Natural killer cell (primary cell): ENCODE measurements at places on chromosomes 3 and 15. TPM values are rescaled to one million over a fixed set of nuclear protein-coding genes. Genes with fewer than 3 reads are reported as not detected.

DNA sequence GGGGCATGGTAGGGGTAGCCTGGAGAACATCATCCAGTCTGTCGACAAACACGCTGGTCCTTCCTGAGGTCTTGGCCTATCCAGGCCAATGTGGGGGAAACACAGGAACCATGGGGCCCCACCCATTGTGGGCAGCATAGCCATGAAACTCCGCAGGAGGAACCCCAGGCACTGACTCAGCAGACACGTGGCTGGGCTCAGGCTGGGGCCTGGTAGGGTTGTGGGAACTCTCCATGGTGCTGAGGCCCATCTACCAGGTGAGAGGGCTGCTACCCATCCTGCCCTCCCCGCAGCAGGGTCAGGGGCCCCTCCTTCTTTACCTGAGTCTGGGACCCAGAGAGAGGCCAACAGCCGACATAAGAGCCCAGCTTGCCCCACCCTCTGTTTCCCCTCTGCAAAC lies 22.6 kb upstream of the CACNA2D2 start:
- no peaks in the 10 kb centered on the region for H3K36me3 ChIP-seq
- H3K4me1 ChIP-seq, result peaks cover under 1% of the 10 kb centered on the region
- no peak overlapping the region for H3K27ac ChIP-seq
- peak; percentile 59 for DNase-seq
- peaks cover 4% of the 10 kb centered on the region for H3K27me3 ChIP-seq

- H3K27me3 ChIP-seq, result no peaks in the 10 kb centered on the region
- H3K4me1 ChIP-seq, result peaks cover 14% of the 10 kb centered on the region
- peak; percentile 69 for DNase-seq
- H3K27ac ChIP-seq, result peak overlapping the region; percentile 98
These were observed 486 bp downstream of the LSG1 start for GRCh38 chr3:194671511-194671899.

DNA sequence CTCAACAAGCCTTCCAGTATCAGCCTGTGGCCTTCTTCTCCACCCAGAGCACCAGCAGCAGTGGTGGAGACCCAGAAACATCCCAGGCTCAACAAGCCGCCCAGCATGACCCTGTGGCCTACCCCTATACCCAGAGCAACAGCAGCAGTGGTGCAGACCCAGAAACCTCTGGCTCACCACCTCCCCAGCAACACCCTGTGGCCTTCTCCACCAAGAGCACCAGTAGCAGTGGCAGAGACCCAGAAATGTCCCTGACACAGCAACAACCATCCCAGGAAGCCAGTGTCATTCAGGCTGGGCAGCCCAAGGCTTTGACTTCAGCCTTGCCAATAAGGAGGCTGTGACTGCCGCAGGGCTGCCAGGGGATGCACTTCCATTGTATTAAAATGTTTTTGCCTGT lies 16.3 kb upstream of the EMC3 start:
- no peak overlapping the region for H3K4me3 ChIP-seq
- H3K36me3 ChIP-seq, result no peaks in the 10 kb centered on the region
- no peak overlapping the region for H3K27ac ChIP-seq
- H3K4me1 ChIP-seq, result peaks cover 3% of the 10 kb centered on the region
- DNase-seq, result no peak

DNA sequence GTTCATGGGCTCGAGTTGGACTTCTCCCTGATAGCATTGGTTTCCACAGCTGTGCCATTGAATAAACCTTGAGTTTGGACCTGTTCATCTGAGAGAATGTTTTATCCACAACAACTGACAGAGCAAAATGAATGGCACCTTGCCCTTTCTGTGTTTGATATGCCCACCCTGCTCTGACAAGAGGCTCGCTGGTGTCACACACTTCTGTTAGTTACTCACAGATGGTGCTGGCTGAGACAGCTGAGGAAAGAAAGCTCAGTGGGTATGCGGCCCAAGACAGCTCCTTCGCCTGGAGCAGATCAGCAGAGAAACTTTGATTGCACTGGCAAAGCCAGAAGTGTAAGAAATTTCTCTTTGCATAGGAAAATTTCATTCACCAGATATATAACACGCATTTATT lies 2.5 kb upstream of the CAPN3 start:
- DNase-seq, result no peak
- no peak overlapping the region for H3K4me3 ChIP-seq
- H3K27me3 ChIP-seq, result no peaks in the 10 kb centered on the region
- peaks cover 8% of the 10 kb centered on the region for H3K36me3 ChIP-seq
- H3K4me1 ChIP-seq, result no peaks in the 10 kb centered on the region

- DNase-seq, result no peak
- H3K4me1 ChIP-seq, result peaks cover 3% of the 10 kb centered on the region
- peaks cover 4% of the 10 kb centered on the region for H3K27me3 ChIP-seq
- no peaks in the 10 kb centered on the region for H3K36me3 ChIP-seq
These were observed 6.1 kb downstream of the PTX3 start for GRCh38 chr3:157442729-157443128.

DNA sequence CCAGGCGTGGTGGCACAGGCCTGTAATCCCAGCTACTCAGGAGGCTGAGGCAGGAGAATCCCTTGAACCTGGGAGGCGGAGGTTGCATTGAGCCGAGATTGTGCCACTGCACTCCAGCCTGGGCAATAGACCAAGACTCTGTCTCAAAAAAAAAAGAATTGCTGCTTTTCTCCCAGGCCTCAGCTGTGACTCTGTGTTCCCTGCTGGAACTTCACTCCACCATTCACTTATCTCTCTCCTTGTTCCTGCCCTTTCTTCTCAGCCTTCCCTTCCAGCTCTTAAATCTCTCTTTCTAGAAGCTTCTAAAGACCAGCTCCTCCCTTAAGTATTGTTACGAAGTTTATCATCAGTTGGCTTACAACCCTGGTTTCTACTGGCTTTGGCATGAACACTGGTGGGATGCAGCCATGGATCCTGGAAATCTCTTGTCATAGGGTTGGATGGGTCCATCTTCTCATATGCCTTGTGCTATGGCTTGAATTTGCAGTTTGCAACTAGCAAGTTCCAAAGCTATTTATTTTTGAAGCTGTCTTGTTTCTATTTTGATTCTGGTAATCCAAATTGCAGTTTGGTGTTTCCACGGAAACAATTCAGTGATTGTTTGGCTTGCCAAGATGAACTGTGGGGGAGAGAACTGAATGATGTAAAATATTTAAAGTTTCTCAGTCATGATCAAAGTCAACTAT lies 10.5 kb downstream of the C3orf62 start:
- H3K4me3 ChIP-seq, result no peak overlapping the region
- H3K27ac ChIP-seq, result no peak overlapping the region
- DNase-seq, result no peak
- no peaks in the 10 kb centered on the region for H3K27me3 ChIP-seq
- no peaks in the 10 kb centered on the region for H3K4me1 ChIP-seq
- peaks cover 6% of the 10 kb centered on the region for H3K36me3 ChIP-seq

DNA sequence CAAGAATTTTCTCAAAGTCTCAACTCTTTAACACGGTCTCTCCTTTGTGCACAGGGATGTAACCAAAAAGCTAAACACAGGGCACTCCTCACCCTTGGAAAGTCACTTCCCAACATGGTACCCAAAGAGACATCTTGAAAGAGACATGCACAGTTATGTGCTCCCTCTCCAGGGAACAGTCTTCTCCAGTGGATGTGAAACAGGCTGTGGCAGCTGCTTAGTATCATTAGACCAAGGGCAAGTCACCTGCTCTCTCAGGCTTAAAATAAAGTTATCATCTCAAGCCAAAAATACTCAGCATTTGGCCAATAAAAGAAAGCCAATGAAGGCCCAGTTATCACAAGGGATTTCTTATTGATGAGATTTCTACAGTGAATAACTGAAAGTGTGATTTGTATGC lies 128.3 kb downstream of the WDR76 start:
- no peak overlapping the region for H3K4me3 ChIP-seq
- no peaks in the 10 kb centered on the region for H3K36me3 ChIP-seq
- no peak overlapping the region for H3K27ac ChIP-seq
- H3K27me3 ChIP-seq, result peaks cover 2% of the 10 kb centered on the region
- DNase-seq, result no peak
- H3K4me1 ChIP-seq, result no peaks in the 10 kb centered on the region

DNA sequence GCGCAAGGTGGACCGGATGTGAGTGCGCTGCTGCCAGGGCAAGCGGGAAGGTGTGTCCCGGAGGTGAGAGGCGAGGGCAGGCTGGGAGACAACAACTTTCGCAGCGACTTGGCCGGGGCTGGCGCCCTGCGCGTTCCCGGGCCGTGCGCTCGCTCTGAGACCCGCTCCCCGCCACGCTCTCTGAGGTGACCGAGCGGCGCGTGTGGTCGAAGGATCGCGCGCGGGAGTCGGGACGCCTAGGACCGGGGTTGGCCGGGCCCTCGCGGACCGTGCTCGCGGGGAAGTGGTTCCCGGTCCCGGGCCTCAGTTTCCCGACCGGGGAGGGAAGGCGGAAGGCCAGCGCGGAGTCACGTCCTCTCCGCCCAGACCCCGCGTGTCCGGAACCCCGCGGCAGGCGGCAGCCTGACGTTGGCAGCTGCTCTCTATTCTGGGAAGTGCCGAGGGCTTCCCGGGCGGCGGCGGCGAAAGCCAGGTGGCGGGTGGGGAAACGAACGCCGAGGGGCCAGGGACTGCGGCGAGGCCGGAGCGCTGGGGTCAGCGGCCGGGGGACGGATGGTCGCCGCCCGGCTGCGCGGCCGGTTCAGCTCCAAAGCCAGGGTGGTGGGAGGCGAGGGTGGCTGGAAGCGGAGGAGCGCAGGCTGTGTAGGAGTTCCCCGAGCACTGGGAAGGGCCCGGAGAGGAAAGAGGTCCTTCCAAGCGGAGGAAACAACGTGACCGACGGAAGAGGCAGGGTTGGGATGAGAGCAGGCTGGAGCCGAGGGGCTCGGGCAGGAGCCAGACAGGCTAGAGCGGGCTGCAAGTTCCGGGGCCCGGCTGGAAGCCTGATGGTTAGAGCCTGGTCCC lies 1.0 kb upstream of the IGF2BP2 start:
- no peaks in the 10 kb centered on the region for H3K36me3 ChIP-seq
- peaks cover 23% of the 10 kb centered on the region for H3K4me1 ChIP-seq
- H3K27me3 ChIP-seq, result peaks cover 28% of the 10 kb centered on the region
- no peak overlapping the region for H3K27ac ChIP-seq

DNA sequence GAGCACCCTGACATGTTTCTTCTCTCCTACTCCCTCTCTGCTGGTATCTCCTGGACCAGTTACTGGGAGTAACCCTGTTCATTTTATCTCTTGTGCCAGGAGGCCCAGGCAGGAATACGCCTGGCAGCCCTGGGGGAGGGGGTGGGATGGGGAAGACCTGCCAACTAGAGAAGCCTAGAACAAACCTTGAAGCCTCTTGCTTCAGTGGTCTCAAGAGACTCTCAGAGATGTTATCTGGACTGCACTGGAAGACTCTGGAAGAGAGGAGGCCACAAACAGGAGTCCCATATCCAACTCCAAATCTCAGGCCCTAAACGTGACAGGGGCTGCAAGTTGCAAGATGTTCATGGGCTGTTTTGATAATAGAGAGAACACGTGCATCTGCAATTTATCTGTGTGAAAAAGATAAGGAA lies at the start of gene EPB42:
EPB42 (minus strand) TSS at position 28 of the 413 bp plus-strand sequence. CDS start 193 bp downstream, outside the sequence.
- H3K27me3 ChIP-seq, result no peaks in the 10 kb centered on the region
- H3K4me3 ChIP-seq, result no peak within 1 kb of the TSS
- DNase-seq, result no peak
- no peaks in the 10 kb centered on the region for H3K36me3 ChIP-seq
- H3K27ac ChIP-seq, result no peak within 1 kb of the TSS

GRCh38 chr15:53527996-53528395 lies 231.5 kb downstream of the WDR72 start:
- H3K27me3 ChIP-seq, result no peaks in the 10 kb centered on the region
- no peak overlapping the region for H3K4me3 ChIP-seq
- DNase-seq, result no peak
- no peak overlapping the region for H3K27ac ChIP-seq
- H3K4me1 ChIP-seq, result no peaks in the 10 kb centered on the region
- H3K36me3 ChIP-seq, result no peaks in the 10 kb centered on the region

DNA sequence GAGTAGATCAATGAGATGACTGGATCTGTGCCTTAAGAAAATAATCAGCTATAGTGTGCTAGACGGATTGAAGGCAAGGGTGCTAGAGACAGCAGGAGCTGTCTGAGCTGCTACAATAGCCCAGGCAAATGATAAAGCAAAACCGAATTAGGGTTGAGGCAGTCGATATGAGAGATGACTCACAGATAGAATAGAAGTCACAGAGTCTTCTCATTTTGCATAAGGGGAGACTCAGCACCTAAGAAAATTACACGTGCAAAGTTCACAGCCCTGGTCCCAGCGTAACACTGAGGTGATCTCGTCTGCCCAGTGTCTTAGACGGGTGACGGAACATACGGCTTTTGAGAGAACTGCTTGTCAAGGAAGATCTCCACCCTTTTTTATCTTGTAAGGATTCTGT lies 11.6 kb downstream of the LPP start:
- H3K27ac ChIP-seq, result no peak overlapping the region
- H3K27me3 ChIP-seq, result no peaks in the 10 kb centered on the region
- peaks cover 36% of the 10 kb centered on the region for H3K4me1 ChIP-seq
- no peaks in the 10 kb centered on the region for H3K36me3 ChIP-seq
- DNase-seq, result no peak

DNA sequence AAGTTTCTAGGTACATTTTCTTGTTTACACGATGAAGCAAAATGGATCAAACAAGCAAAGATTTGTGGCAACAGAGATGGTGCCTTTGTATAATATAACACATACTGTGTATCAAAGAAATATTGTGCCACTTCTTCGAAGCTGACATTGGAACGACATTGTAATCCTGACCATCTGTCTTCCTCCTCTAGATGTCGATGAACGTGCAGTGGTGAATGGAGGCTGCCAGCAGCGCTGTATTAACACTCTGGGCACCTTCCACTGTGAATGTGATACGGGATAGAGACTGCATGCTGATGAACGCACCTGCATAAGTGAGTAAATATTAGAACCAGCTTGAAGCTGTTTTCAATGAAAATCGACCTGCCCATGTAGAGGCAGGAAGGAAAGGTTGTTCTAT lies 613.3 kb upstream of the GOLIM4 start:
- no peak for DNase-seq
- no peaks in the 10 kb centered on the region for H3K4me1 ChIP-seq
- H3K36me3 ChIP-seq, result no peaks in the 10 kb centered on the region
- H3K27me3 ChIP-seq, result no peaks in the 10 kb centered on the region

DNA sequence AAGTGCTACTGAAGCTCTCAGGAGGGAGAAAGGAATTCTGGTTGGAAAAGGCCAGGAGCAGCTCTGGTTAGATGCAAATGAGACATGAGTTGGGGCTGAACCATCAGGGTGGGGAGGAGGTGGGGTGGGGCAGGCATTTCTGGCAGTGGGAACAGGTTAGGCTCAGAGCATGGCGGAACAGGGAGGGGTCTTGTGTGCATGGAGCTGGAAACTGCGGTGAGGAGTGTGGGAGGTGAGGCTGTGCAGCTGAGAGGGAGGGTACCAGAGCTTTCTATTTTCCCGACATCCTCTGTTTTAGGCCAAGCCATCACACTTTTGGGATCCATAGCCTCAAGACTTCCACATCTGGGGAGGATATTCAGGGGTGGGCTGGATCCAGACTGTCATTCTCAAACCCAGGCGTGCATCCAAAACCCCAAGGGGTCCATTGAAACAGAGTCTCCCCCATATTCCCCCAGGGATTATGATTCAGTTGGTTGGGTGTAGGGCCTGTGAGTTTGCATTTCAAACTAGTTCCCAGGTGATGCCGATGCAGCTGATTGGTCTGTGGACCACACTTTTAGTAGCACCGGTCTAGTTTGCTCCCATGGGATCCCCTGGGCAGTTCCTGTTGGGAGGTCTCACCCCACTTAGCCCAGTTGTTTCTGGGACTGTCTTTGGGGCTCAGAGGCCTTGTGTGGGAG lies 100.9 kb upstream of the TLE3 start:
- DNase-seq, result no peak
- H3K4me3 ChIP-seq, result no peak overlapping the region
- peaks cover 3% of the 10 kb centered on the region for H3K4me1 ChIP-seq

The ACTRT3 gene
- total RNA-seq, result 0.68 TPM

The CNTN3 gene
- not detected for total RNA-seq

The MUC4 gene
- total RNA-seq, result 0.38 TPM

The EXD1 gene
- not detected for total RNA-seq

The WDR93 gene
- not detected for total RNA-seq

The VGLL3 gene
- total RNA-seq, result not detected

The OR5K2 gene
- not detected for total RNA-seq

The NAA80 gene
- 30.3 TPM for total RNA-seq

The HTR3E gene
- not detected for total RNA-seq

The RPP25 gene
- 0.50 TPM for total RNA-seq

The CHRM5 gene
- total RNA-seq, result not detected

The SLCO3A1 gene
- 48.5 TPM for total RNA-seq
